ENCODE measurements at places on chromosomes 4 and X.

GRCh38 chr4:114401483-114401882 is 197.1 kb upstream of the UGT8 start:
- no peak for DNase-seq

DNA sequence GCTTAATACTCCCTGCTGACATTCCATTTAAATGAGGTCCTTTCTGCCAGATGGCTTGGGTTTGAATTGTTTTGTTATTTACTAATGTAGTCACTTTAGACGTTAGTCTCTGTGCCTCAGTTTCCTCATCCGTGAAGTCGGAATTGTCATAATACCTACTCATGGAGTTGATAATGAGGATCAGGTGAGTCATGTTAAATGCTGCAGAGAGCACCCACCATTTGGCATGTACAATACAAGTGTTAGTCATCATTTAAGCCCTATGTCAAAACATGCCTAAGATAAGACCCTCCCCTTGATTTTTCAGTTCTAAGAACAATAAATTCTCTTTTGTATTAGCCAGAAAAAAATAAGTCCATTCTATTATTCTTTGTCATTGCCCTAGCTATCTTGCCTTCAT is 534.8 kb upstream of the HTR2C start:
- no peak for DNase-seq

DNA sequence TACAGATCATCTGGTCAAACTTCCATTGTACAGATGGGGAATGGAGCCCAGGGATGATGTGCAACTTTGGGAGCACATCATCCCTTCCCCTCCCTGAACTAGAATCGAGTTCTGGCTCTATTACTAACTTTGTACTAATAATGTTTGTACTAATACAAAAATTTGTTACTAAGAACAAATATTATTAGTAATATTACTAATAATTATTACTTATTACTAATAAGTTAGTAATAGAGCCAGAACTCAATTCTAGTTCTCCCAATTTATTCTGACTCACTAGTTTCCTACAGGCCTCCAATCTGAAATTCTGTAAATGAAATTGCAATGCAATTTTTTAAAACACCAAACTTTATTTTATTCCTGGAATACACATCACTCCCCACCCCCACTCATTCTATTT is 47.9 kb upstream of the CD40LG start:
- no peak for DNase-seq

DNA sequence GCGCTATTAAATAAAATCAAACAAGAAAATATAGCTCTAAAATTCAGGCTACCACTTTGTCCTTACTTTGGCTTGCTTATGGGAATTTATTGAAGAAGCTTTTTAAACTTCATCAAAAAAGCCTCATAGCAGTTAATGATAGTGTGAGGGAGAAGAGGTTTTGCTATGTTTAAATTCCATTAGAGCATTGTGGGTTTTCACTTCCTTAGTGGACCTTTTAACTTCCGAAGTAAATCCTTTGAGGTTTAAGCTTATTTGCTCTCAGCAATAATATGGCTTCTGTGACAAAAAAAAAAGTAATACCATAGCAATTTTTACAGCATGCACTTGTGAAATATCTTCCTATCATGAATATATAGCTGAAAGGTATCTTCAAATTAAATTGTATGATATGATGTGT is 120.2 kb upstream of the NDST4 start:
- no peak for DNase-seq

GRCh38 chr4:147768113-147768512 is 36.2 kb downstream of the ARHGAP10 start:
- no peak for DNase-seq

DNA sequence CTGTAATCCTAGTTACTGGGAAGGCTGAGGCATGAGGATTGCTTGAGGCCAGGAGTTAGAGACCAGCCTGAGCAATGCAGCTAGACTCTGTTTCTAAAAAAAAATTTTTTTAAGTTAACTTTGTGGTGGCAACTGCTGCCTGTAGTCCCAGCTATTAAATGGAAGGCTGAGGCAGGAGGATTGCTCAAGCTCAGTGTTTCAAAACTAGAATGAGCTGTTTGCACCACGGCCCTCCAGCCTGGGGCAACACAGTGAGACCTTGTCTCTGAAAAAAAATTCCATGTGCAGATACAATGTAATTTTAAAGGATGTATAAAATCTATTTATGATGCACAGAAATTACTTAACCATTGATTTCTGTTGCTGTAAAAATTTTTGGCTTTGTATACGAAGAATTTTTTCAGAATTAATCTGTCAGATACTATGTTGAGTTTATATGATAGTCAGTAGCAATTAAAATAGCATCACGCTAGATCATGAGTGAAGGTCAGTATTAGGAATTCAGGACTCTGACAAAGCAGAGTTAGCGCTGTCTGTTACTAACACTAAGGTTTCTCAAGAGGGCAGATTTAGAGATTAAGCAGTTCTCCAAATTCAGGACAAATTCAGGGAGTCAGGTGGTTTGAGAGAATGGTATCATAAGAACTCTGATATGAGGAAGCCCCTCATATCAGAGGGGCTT is 8.3 kb upstream of the AGA start:
- no peak for DNase-seq

- no peak for DNase-seq
Observed at GRCh38 chrX:9310616-9311015, 154.2 kb upstream of the TBL1X start.

DNA sequence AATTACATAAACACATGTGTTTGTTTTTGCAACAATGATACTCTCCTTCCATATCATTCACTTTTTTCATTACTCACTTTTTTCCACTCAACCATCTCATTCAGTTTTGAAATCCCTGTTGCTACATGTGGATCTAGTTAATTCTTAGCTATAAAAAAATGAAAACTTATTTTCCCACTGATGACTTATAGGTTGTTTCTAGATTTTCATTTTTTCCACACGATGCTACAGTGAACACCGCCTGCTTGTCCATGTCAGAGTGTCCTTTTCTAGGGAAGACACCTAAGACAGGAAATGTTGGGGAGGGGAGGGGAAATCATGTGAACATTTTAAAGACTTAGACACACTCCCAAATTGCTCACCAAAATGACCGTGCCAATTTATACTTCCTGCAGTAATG is 70.2 kb downstream of the SUPT20HL2 start:
- DNase-seq = no peak

DNA sequence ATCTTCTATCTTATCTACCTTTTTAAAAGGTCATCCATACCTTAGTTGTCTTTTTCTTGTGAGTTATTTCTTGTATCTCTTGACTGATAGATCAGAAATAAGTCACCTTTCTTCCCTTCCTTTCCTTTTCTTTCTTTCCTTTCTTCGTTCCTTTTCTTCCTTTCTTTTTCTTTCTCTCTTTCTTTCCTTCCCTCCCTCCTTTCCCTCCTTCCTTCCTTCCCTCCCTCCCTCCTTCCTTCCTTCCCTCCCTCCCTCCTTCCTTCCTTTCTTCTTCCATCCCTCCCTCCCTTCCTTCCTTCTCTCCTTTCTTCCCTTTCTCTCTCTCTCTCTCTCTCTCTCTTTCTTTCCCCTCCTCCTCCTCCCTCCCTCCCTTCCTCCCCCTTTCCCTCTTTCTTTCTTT is 93.5 kb downstream of the CEP135 start:
- no peak for DNase-seq

- DNase-seq = no peak
Observed at GRCh38 chrX:115367455-115367854, 77.9 kb downstream of the LUZP4 start.

- DNase-seq = no peak
Observed at GRCh38 chr4:48175328-48175727, 41.3 kb upstream of the TXK start.

DNA sequence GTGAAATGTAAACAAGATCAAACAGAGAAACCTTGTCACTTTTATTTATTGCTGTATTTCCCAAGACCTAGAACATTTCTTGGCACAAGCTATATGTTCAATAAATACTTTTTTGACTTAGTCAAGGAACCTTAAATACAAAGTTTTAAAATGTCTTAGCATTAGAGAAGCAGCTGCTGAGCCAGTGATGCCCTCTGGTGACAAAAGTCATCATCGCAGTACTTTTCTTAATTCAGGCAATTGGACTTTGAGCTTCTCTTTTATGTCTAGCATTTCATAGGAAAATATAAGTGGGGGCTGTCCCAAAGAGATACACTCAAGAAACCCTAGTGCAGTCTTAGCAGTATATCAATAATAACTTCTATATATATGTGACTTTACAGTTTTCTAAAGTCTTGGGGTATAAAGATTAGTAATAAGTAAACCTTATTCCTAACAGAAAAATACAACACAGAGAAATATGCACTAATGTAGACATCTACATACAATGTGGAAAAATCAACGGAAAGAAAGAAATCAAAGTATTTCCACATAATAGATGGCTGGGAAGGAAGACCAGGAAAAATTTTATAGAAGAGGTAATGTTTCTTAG is 118.4 kb downstream of the DTHD1 start:
- peak; percentile 43 for DNase-seq

GRCh38 chrX:84974803-84975202 is 28.9 kb upstream of the APOOL start:
- DNase-seq = no peak

GRCh38 chr4:147927377-147928137 is 195.7 kb downstream of the ARHGAP10 start:
- DNase-seq = no peak

- no peak for DNase-seq
Observed at GRCh38 chrX:153459986-153460385, 10.4 kb downstream of the HAUS7 start.

DNA sequence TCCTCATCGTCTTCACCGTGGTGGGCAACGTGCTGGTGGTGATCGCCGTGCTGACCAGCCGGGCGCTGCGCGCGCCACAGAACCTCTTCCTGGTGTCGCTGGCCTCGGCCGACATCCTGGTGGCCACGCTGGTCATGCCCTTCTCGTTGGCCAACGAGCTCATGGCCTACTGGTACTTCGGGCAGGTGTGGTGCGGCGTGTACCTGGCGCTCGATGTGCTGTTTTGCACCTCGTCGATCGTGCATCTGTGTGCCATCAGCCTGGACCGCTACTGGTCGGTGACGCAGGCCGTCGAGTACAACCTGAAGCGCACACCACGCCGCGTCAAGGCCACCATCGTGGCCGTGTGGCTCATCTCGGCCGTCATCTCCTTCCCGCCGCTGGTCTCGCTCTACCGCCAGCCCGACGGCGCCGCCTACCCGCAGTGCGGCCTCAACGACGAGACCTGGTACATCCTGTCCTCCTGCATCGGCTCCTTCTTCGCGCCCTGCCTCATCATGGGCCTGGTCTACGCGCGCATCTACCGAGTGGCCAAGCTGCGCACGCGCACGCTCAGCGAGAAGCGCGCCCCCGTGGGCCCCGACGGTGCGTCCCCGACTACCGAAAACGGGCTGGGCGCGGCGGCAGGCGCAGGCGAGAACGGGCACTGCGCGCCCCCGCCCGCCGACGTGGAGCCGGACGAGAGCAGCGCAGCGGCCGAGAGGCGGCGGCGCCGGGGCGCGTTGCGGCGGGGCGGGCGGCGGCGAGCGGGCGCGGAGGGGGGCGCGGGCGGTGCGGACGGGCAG is 792 bp downstream of the ADRA2C start:
- DNase-seq = no peak

DNA sequence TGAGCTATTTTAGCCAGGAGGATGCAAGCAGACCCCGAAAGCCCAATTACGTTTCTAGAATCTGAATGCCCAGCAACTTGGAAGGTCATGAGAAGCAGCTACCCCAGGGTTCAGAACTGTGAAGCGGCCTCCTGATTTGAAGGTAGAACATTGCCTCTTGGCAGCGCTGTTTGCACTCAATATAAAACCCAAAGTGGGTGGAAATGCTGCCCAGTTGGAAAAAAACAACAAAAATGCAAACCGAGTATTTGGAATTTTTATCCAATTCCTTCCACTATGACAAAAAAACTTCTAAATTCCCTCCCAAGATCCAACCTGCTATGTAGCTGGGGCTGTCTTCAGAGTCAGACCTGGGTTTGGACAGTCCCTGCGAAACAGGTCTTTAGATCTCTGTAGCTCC is 103.3 kb upstream of the RBPJ start:
- no peak for DNase-seq

DNA sequence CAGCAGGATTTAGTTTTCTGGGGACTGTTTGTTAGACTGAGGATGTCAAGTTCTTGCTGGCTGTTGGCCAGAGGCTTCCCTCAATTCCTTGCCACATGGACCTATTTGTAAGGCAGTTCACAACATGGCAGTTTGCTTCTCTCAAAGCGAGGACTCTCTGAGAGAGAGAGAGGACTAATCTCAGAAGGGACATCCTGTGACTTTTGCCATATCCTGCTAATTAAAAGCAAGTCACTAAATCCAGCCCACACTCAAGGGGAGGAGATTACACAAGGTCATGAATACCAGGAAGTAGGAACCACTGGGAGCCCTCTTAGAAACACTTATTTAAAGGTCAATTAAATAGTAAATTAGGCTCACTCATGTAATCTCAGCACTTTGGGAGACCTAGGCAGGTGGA is 38.2 kb downstream of the PPP1R2C start:
- no peak for DNase-seq

- DNase-seq = no peak
Observed at GRCh38 chr4:105840426-105841174, 54.7 kb upstream of the NPNT start.

DNA sequence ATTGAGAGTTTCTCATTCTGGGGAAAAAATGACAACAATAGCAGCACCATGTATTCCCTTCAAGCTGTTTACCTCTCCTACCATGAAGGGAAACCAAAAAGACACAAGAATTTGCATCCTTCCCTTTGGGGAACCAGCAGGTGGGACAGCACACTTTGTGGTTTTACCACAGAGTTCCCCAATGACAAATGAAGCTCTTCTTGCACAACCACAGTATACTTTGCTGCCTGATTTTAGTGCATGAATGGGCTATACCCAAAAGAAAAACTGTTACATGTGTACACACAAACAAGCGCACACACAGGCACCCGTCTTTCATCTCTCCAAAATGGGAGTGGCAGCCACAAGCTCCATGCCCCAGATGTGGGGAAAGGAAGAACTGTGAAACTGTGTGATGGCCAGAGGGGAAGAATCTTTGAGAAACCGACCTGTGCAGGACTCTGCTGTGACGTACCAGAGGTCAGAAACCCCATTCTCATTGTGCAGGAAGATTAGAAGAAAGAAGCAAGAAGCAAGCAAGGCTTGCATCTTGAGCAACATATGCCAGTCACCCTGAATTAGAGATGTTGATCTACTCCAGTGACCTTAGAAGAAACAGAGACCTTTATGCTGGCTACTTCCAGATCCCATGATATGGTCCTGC is 2.7 kb upstream of the MAML3 start:
- peak; percentile 42 for DNase-seq

GRCh38 chr4:24044610-24045589 is 155.1 kb upstream of the PPARGC1A start:
- no peak for DNase-seq

- no peak for DNase-seq
Observed at GRCh38 chrX:53449632-53450031, 15.5 kb upstream of the HSD17B10 start.

- DNase-seq = no peak
Observed at GRCh38 chr4:54439831-54440243, 210.7 kb downstream of the PDGFRA start.

DNA sequence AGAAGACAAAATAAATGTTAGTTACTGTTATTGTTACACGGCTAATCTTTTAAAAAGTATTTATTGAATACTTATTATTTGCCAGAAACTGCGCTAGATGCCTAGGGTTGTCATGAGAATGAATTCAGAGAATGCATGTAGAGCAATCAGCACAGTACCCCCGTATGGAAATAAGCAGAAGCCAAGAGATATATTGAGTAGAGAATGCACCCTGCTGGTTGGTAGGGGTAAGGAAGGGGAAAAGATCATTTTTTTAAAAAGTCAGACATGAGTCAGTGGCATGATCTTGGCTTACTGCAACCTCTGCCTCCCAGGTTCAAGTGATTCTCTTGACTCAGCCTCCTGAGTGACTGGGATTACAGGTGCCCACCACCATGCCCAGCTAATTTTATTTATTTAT is 13.1 kb upstream of the DRP2 start:
- no peak for DNase-seq

All from activated naive CD4-positive, alpha-beta T cell treated with anti-CD3 and anti-CD28 coated beads, Interleukin-2, amount 50 U/mL, for 16 hours (primary cell).